ENCODE measurements at places on chromosomes 16 and 17.

DNA sequence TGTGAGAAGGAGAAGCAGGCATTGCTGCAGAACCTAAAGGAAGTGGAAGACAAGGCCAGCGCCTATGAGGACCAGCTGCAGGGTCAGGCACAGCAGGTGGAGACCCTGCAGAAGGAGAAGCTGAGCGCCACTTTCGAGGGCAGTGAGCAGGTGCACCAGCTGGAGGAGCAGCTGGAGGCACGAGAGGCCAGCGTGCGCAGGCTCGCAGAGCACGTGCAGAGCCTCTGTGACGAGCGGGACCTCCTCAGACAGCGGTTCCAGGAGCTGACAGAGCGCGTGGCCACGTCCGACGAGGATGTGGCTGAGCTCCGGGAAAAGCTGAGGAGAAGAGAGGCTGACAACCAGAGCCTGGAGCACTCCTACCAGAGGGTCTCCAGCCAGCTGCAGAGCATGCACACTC is 41.5 kb downstream of the PLD6 start:
- no peak overlapping the region for H3K27ac ChIP-seq

DNA sequence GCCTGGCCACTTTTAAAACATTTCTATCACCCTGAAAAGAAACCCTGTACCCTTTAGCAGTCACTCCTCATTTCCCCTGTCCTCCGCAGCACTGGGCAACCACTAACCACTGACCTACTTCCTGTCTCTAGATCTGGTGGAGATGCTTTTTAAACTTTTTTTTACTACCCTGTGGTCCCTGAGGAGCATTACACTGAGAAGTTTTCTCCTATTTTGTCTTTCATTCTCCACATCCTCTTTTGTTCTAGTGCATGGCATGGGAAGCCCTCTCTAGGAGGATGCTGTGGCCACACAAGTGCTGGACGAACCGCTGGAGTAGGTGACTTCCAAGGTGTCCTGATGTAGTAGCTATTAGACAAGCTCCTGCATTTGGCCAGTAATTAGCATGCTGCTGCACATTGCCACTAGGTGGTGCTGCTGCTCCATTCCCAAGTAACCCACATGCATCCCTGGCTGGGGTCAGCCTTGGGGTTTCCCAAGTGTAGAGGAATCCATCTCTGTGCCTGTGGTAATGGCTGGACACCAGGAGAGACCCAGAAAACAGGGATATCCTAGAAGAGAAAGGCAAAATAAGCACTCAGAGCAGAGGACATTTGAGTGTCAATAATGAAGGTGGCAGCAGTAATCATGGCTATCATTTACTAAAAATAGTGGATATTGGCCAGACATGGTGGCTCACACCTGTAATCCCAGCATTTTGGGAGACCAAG is 143.8 kb upstream of the CRHR1 start:
- H3K27ac ChIP-seq = no peak overlapping the region
- H3K4me3 ChIP-seq = no peak overlapping the region
- H3K27me3 ChIP-seq = no peaks in the 10 kb centered on the region
- H3K36me3 ChIP-seq = peaks cover 9% of the 10 kb centered on the region

- DNase-seq = peak; percentile 52
- H3K4me1 ChIP-seq = peaks cover 20% of the 10 kb centered on the region
- H3K36me3 ChIP-seq = peaks cover 12% of the 10 kb centered on the region
- peak overlapping the region; percentile 55 for H3K27ac ChIP-seq
These were observed 669 bp downstream of the MIEF2 start for GRCh38 chr17:18261146-18261515.

DNA sequence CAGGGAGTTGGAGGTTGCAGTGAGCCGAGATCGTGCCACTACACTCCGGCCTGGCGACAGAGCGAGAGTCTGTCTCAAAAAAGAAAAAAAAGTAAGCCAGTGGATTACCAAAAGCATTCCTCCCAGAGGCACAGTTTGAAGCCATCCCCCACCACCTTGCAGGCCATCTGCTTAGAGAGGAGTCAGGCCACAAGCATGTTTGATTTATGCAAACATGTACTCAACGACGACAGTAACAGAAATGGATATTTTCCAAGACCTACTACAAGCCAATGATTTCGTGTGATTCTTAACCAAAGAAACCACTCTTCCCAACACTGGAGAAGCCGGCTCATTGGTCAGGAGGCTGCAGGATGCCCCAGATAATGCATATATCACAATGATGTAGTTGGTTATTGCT is 34.8 kb downstream of the MYH13 start:
- H3K4me3 ChIP-seq = no peak overlapping the region
- no peaks in the 10 kb centered on the region for H3K27me3 ChIP-seq
- H3K27ac ChIP-seq = no peak overlapping the region
- DNase-seq = no peak
- H3K36me3 ChIP-seq = no peaks in the 10 kb centered on the region

DNA sequence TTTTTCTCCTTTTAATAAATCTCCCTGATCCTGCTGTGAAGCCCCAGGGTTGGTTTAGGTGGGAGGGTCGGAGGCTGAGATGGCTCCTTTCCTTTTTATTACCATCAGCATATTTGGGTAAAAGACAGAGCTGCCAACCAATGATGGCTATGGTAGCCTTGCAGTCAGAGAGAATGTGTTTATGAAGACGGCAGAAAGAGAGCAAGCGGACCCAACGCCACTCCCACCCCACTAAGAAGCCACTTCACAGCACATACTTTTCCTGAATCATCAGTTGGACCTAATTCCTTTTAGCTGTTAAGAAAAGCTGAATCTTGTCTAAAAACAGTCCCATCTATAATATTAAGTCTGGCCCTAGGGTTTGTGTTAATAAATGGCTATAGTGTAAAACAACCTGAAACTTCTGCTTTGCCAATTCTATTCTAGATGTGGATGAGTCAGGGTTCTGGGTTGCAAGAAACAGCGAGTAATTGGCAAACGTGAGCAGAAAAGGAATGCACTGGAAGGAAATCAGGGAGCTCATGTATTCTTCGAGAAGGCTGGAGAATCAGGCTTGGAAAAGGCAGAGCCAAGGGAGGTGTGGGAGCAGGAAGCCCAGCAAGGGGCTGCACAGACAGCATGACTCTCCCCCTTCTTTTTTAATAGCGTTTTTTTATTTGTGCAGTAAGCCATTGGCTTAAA is 34.0 kb upstream of the PRKCA start:
- H3K4me1 ChIP-seq = peaks cover 10% of the 10 kb centered on the region
- no peaks in the 10 kb centered on the region for H3K36me3 ChIP-seq
- DNase-seq = no peak
- peaks cover 2% of the 10 kb centered on the region for H3K27me3 ChIP-seq

- peaks cover 17% of the 10 kb centered on the region for H3K27me3 ChIP-seq
- peaks cover 3% of the 10 kb centered on the region for H3K4me1 ChIP-seq
- no peaks in the 10 kb centered on the region for H3K36me3 ChIP-seq
- H3K27ac ChIP-seq = no peak overlapping the region
- H3K4me3 ChIP-seq = no peak overlapping the region
- DNase-seq = peak; percentile 28
These were observed 16.8 kb upstream of the SUZ12 start for GRCh38 chr17:31919802-31920525.

DNA sequence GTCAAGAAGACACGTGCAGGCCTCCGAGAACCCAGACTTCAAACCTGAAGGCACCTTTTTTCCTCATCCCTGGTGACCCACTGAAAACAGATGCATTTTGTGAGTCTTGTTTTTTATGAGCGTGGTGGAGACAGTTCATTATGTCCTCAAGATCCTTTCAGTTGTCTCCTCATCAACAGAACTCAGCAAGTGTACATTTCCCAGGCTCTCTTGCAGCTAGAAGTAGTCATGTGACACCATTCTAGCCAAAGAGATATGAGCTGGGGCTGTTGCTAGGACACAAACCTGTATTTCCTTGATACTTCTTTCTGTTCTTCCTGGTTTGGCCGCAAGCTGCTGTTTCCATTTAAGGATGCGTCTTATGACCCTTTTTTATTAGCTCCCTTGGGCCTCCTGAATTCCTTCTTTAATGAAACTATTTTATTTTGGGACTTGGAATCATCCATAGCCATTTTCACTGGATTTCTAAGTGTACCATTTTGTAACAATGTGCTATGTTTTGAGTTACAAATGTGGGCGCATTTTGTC is 135.7 kb upstream of the FOXF1 start:
- no peaks in the 10 kb centered on the region for H3K27me3 ChIP-seq
- no peak for DNase-seq
- no peak overlapping the region for H3K27ac ChIP-seq
- H3K36me3 ChIP-seq = no peaks in the 10 kb centered on the region
- no peak overlapping the region for H3K4me3 ChIP-seq
- no peaks in the 10 kb centered on the region for H3K4me1 ChIP-seq

DNA sequence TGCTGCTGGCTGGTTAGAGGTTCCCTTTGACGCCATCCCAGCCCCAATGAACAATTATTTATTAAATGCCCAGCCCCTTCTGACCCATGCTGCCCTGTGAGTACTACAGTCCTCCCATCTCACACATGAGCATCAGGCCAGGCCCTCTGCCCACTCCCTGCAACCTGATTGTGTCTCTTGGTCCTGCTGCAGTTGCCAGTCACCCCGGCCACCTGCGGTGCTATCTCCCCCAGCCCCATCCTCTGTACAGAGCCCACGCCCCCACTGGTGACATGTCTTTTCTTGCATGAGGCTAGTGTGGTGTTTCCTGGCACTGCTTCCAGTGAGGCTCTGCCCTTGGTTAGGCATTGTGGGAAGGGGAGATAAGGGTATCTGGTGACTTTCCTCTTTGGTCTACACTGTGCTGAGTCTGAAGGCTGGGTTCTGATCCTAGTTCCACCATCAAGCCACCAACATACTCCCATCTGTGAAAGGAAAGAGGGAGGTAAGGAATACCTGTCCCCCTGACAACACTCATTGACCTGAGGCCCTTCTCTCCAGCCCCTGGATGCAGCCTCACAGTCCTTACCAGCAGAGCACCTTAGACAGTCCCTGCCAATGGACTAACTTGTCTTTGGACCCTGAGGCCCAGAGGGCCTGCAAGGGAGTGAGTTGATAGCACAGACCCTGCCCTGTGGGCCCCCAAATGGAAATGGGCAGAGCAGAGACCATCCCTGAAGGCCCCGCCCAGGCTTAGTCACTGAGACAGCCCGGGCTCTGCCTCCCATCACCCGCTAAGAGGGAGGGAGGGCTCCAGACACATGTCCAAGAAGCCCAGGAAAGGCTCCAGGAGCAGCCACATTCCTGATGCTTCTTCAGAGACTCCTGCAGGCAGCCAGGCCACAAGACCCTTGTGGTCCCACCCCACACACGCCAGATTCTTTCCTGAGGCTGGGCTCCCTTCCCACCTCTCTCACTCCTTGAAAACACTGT is 11.3 kb downstream of the CX3CL1 start:
- no peaks in the 10 kb centered on the region for H3K36me3 ChIP-seq
- H3K4me1 ChIP-seq = peaks cover 2% of the 10 kb centered on the region
- H3K4me3 ChIP-seq = no peak overlapping the region
- H3K27me3 ChIP-seq = no peaks in the 10 kb centered on the region

GRCh38 chr16:1785846-1786170 is 3.0 kb downstream of the NUBP2 start:
- peaks cover 4% of the 10 kb centered on the region for H3K4me1 ChIP-seq
- H3K36me3 ChIP-seq = peaks cover 10% of the 10 kb centered on the region
- H3K27me3 ChIP-seq = no peaks in the 10 kb centered on the region
- no peak overlapping the region for H3K27ac ChIP-seq
- H3K4me3 ChIP-seq = no peak overlapping the region

DNA sequence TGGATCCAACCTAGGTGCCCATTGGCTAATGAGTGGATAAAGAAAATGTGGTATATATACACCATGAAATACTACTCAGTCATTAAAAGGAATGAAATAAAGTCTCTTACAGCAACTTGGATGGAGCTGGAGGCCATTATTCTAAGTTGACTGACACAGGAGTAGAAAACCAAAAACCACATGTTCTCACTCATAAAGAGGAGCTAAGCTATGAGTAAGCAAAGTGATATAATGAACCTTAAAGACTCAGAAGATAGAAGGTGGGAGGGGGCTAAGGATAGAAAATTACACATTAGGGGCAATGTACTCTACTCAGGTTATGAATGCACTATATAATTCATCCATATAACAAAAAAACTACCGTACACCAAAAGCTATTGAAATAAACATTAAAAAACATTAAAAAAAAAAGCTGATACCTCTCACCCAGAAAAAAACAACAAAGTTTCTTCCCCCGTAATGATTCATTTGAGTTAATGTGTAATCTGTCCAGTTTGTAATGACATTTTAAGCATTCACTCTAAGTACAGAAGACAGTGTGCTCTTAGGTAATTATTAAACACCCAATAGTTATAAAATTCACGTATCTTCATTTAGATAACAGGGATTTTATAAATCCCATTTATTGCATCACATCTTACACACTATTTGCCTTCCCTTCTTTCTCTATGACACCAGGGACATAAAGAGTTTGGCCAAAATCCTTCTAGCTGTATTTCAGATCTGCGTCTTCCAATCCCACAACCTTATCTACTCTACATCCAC is 941.5 kb downstream of the CDH11 start:
- no peak for DNase-seq
- H3K4me1 ChIP-seq = no peaks in the 10 kb centered on the region
- H3K36me3 ChIP-seq = no peaks in the 10 kb centered on the region
- no peak overlapping the region for H3K27ac ChIP-seq
- no peak overlapping the region for H3K4me3 ChIP-seq

DNA sequence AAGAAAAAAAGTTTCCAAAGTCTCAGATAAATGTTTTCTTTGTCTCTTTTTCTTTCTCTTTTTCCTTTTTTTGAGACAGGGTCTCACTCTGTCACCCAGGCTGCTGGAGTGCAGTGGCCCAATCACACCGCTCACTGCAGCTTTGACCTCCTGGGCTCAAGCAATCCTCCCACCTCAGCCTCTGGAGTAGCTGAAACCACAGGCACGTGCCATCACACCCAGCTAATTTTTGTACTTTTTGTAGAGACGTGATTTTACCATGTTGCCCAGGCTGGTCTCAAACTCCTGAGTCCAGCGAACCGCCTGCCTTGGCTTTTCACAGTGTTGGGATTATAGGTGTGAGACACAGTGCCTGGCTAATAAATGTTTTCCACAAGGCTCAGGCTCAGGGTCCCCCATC is 53.3 kb upstream of the KSR1 start:
- peaks cover 9% of the 10 kb centered on the region for H3K27me3 ChIP-seq
- no peaks in the 10 kb centered on the region for H3K4me1 ChIP-seq
- DNase-seq = no peak
- H3K27ac ChIP-seq = no peak overlapping the region

DNA sequence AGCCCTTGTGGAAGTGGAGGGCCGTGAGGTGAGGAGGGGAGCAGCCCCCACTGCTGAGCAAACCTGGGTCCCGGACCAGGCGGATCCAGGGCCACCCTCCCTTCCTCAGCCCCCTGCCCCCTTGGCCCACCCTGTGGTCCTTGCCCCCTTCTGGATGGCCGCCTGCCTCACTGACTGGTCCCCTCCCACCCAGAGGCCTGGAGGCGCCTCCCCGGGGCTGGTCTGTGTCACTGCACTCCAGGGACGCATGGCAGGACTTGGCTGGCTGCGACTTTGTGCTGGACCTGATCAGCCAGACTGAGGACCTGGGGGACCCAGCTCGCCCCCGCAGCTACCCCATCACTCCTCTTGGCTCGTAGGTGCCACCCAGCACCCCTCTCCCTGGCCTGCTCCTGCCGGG is 19.2 kb upstream of the SMIM5 start:
- H3K36me3 ChIP-seq = no peaks in the 10 kb centered on the region
- DNase-seq = no peak
- H3K4me3 ChIP-seq = no peak overlapping the region
- no peaks in the 10 kb centered on the region for H3K4me1 ChIP-seq
- H3K27ac ChIP-seq = no peak overlapping the region
- H3K27me3 ChIP-seq = no peaks in the 10 kb centered on the region
